GM19239 (cell line): ENCODE measurements at places on chromosomes 6 and 20.

GRCh38 chr6:35372633-35373032 lies 30.3 kb downstream of the PPARD start:
- DNase-seq, result no peak

GRCh38 chr6:141439513-141439912 lies 693.2 kb upstream of the GJE1 start:
- no peak for DNase-seq

GRCh38 chr20:13125486-13125885 lies 95.6 kb upstream of the ISM1 start:
- DNase-seq, result no peak

DNA sequence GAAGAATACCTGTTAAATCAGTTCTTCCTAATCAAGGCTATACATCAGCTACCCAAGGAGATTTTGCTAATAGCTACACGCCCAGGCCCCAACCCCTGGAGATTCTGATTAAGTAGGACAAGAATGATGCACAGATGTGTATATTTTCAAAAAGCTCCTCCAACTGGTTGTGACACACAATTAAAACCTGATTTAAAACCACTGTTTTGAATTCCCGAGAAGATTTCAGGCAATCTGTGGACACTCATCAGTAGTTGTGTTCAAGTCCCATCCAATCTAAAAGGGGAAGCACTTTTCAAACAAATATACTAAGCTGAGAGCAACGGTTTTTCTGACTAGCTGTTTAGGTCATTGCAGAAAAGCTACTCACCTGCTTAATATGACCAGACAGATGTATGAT lies 118.9 kb upstream of the NHSL1 start:
- no peak for DNase-seq

DNA sequence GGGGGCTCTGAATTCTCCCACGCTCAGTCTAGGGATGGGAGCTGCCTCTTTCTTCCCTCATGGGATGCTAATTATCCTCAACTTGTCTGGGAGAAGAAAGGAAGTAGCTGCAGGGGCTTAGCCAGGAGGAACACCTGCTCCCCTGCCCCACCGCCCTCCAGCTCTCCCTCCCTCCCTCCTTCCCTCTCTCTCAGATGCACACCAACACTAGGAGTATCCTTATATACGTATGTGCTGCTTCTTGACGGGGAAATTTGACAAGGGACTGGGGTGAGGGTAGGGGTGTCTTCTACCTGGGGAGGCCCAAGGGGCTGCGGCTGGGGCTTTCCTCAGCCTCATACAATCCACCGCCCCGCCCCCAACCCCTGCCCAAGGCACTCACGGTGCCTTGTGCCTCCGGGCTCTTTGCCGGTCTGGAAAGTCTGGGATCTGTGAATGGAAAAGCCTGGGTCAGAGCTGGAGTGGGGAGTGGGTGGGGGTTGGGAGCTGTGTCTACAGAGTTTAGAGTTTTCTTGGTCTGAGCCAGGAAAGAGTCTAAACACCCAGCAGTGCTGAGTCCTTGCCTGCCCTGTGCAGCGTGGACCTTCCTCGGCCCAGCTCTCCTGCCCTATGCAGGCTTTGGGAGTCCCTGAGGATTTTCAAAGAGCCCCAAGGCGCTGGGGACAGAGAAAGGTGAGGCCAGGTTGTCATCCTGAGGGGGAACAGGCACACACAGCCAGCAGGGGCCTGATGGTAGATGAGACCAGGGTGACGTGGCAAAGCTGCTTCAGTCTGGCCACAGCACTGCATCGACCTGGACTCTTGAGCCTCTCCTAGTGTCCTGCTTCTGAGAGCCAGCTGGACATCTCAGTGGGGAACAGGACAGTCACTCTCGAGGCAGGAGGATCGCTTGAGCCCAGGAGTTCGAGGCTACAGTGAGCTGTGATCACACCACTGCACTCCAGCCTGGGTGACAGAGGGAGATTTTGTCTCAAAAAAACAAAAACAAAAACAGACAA lies 29.3 kb upstream of the EMILIN3 start:
- DNase-seq, result no peak

- no peak for DNase-seq
These were observed 411.7 kb downstream of the C6orf118 start for GRCh38 chr6:164897523-164898235.

GRCh38 chr6:106156863-106157262 lies 70.7 kb downstream of the PRDM1 start:
- no peak for DNase-seq

- DNase-seq, result no peak
These were observed 76.5 kb upstream of the RGS17 start for GRCh38 chr6:153207617-153208016.

GRCh38 chr6:2885967-2886735 lies 17.0 kb downstream of the SERPINB9 start:
- DNase-seq, result no peak

- DNase-seq, result peak; percentile 26
These were observed 192.7 kb upstream of the PMEPA1 start for GRCh38 chr20:57902473-57902872.

GRCh38 chr6:15357782-15358181 lies 111.9 kb downstream of the JARID2 start:
- no peak for DNase-seq

DNA sequence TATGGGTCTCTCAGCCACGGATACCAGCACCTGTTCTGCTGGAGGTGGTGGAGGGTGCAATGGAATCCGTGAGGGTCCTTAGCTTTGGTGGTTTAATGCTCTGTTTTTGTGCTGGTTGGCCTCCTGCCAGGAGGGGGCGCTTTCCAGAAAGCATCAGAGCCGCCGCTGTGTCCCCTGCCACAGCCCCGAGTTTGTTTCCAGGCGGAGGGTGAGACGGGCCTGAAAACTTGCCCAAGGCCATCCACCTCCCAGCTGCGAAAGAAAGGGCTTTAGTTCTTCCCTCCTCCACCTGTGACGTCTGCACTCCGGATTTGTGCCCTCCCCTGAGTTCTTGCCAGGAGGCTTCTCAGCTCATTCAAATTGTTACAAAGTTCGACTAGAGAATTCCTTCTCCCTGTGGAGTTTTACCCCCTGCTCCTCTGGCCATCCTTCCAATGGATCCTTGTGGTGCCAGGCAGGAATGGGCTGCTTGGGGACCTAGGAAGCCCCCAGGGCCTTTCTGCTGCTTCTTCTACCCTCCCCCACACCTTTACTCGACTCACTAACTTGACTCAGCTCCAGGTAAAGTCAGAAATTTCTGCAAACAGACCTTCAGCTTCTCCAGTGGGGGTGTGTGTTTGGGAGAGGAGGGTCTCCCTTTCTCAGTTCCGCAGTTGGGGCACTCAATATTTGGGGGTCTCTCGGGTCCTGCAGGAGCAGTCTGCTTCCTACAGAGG lies 873.7 kb downstream of the KIF16B start:
- DNase-seq, result no peak

- DNase-seq, result no peak
These were observed 10.7 kb upstream of the IPCEF1 start for GRCh38 chr6:154367336-154367735.
